ENCODE measurements at places on chromosomes 4 and X. TPM values are rescaled to one million over a fixed set of nuclear protein-coding genes. Genes with fewer than 3 reads are reported as not detected.

MAGEC2 gene
- not detected for total RNA-seq

DCX gene
- not detected for total RNA-seq

FHDC1 gene
- 2.2 TPM for total RNA-seq

NPY1R gene
- 38.8 TPM for total RNA-seq

ARHGAP6 gene
- 7.5 TPM for total RNA-seq

XIAP gene
- 14.5 TPM for total RNA-seq

EVC2 gene
- 5.6 TPM for total RNA-seq

SFRP2 gene
- 0.16 TPM for total RNA-seq

All from mesangial cell (primary cell).